Stimulated activated CD4-positive, alpha-beta T cell treated with anti-CD3 and anti-CD28 coated beads, Interleukin-2, amount 100 ng/mL, for 48 hours (primary cell): ENCODE measurements at places on chromosomes 1 and 21.

DNA sequence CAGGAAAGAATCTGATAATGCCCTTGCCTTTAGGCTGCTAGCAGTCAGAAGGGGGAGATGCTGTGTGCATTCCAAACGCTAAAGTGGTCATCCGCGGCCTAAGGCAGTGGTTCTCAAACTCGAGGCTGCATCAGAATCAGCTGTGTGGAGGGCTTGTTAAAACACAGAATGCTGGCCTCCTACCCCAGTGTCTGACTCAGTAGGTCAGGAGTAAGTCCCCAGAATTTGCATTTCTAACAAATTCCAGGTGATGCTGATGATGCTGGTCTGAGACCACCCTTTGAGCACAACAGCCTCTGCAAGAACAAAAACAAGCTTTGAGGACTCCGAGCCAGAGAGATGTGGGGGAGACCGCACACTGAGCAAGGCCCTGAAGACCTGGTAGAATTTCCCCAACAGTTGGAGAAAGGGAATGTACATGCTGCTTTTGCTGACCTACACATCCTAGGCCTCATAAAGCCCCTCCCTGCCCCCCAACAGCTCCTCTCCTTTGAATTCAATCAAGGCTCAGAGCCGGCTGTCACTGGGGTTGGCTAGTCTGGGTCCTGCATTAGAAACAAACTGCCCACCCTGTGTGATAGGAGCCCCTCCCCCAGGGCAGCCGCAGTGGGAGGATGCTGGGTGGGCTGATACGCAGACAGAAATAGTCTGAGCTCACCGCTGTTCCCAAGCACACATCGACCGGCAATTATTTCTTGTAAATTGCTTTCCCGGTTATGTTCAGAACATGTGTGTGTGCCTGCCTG is 27.1 kb downstream of the SHISAL2A start:
- no peak for DNase-seq

DNA sequence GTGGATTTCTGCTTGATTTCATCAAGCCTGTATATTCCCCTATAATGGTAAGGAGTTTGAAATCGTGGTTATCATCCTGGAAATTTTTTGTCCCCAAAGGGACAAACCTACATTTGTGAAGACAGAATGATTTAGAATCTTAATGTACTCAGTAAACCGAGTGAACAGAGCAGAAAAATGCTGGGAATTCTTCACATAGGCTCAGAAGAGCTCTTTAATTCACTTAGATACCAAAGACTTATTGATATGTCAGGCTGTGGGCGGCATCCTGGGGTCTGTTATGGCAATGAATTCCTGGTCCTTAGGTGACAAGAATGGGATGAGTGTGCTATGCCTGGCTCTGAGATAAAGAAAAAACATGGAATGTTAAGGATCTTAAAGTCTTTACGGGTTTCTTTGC is 74.9 kb downstream of the ROR1 start:
- DNase-seq = no peak

GRCh38 chr1:44905276-44905675 is 62.2 kb upstream of the PTCH2 start:
- DNase-seq = no peak

DNA sequence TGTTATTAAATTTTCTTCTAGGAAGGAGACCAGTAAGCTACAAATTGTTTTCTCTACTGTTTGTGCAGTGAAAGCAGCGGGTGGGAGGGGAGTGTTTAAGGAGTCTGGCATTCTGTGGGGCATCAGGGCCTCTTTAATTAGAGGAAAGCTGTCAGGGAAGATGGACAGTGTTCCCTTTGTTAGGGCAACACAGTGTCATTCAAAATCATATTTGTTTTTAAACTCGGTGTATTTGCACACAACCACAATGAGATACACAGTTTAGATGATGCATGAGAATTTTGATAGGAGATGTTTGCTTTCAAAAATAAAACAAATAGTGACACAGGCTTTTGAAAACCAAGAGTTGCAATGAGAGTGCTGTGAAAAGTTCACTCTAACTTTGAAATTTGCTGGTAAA is 15.1 kb upstream of the ST6GALNAC3 start:
- DNase-seq = no peak

DNA sequence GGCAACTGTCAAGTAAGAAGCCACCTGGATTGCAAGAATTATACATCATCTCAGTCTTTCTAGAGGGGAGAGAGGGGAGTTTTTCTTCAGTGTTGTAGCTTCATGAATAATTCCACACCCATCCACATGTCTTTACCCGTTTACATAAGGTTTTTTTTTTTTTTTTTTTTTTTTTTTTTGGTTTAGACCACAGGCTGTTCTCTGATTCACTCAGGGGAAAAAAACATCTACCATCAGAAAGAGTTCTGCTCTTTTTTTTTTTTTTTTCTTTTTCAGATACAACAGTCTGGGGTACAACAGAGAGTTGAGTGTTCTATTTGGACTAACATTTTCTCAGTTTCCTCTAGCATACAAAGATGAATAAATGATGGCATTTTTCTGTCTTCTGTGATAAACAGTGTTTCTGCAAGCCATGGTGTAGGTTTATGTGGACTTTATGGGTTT is 4.9 kb upstream of the KIF14 start:
- DNase-seq = no peak

GRCh38 chr1:219441884-219442283 is 171.0 kb downstream of the ZC3H11B start:
- DNase-seq = no peak

- no peak for DNase-seq
These were observed 52.9 kb upstream of the SIM2 start for GRCh38 chr21:36646011-36646410.

DNA sequence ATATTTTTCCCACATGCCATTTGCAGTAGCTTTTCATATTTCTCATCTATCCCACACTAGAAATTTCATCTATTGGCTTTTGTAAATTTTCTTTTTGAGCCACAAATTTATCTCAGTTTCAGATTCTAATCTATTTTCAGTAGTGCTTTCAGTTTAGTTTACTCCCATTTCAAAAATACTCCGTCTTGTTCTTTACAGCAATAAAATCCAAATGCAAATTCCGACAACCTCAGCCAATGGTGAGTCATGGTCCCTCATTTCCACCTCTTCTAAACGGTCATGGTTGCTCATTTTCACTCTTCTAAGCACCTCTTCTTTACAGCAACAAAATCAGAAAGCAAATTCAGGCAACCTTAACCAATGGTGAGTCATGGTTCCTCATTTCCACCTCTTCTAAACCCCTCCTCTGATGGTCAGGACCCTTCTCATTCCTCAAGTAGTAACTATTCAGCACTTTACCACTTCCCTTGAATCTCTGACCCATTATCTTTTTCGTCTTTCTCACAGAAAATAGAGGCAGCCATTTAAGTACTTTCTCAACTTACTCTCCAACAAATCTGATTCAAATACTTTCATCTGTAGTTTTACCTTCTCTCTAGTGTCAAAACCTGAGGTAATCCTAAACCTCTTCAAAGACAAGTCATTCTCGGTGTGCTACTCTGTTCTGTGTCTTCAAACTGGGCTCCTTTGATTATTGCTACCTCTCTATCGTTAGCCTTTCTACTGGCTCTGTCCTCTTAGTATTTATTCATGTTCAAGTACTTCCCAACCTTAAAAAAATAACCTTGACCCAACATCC is 34.4 kb downstream of the C21orf91 start:
- no peak for DNase-seq

- DNase-seq = no peak
These were observed 5.8 kb upstream of the MAGOH start for GRCh38 chr1:53244141-53244540.

- no peak for DNase-seq
These were observed 112.9 kb downstream of the CDC7 start for GRCh38 chr1:91613595-91613994.

DNA sequence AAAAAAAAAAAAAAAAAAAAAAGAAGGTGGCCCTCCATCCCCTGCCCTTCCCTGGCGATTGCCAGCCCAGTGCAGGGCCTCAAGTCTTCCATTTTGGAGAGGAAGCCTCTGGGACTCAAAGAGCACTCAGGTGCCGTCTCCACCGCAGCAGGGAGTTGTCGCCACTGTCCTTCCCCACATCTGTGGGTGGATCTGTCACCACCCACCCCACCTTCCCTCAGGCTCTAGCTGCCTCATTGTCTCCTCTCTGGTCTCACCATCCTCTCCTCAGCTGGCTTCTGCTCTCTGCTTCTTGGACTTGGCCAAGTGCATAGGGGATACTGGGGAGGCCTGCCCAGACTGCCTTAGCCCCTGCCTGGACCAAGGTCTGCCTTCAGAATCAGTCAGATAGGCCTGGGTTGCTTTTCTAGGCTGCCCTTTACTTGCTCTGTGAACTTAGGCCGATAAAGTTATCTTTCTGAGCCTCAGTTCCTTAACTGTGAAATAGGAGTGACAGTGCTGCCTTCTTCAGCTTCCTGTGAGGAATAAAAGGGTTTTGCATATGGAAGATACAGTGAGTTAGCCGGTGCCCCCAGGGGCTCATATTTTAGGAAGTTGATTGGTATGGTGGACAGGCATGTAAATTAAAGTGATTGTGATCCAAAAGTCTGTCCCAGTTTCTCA is 15.8 kb downstream of the RCC1 start:
- no peak for DNase-seq

GRCh38 chr21:45412909-45413611 is 8.1 kb downstream of the COL18A1 start:
- no peak for DNase-seq

- DNase-seq = no peak
These were observed 360.7 kb upstream of the CAMK1G start for GRCh38 chr1:209222826-209223225.

DNA sequence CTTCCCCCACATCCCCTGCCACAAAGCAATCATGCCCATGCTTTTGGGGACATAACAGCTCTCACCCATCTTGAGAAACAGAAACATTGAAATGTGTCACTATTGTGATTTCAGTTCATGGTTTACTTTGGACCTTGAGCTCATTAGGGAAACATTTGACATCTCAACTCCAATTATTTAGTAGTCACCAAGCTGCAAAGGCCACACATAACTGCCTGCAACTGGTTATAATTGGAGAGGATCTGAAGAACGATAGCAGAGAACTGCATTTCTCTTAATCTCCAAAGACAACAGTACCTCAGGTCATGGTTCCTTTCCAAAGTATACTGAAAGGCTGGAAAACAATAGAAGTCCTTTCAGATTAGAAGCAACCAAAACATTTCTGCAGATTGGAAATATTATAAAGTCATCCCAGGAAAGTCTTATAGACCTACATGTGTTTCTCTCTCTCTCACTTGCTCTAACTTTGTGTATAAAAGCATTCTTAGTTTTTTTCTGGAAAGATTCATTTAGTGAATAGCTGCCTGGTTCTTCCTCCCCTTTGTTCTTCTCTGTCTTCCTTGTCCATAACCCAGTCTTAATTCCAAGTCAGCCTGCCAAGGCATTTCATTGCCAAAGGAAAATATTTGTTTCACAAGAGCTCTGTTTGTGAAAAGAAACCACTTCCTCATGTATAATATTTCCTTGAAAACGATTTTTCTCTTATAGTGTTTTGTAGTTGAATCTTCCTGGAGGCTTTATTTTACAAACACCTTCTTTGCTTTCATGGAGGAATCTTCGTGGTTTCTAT is 426.8 kb downstream of the ADGRL2 start:
- DNase-seq = no peak

DNA sequence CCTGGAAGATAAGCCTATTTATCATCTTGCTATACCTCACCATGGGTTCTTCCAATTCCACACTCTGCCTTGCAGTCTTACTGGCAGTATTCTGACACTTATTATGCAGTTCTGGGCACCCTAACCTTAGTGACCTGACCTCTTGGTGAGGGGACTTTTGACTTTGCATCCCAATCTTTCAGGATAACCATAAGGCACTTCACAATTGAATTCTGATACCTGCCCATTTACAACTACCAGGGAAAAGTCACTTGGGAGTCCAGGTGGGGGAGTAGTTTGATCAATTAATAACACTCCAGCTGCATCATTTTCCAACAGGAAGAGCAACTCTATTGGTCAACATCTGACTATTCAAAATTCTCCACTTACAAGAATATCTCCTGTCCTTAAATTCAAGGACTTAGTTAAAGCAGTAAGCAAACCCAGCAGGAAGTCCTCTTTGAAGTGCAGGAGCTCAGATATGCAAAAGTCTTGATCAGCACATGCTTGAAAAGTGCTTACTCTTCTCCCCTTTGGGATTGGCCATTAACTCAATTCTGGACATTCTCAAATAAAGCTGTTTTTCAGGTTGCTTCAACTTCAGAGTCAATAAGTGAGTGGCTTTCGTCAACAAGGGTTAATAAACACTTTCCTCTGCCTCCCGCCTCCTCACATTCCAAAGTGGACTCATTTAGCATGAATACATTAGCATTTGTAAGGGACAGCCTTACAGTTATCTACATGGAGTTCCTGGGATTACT is 177.4 kb upstream of the NRIP1 start:
- no peak for DNase-seq

- no peak for DNase-seq
These were observed 6.1 kb downstream of the NCF2 start for GRCh38 chr1:183584147-183584546.

DNA sequence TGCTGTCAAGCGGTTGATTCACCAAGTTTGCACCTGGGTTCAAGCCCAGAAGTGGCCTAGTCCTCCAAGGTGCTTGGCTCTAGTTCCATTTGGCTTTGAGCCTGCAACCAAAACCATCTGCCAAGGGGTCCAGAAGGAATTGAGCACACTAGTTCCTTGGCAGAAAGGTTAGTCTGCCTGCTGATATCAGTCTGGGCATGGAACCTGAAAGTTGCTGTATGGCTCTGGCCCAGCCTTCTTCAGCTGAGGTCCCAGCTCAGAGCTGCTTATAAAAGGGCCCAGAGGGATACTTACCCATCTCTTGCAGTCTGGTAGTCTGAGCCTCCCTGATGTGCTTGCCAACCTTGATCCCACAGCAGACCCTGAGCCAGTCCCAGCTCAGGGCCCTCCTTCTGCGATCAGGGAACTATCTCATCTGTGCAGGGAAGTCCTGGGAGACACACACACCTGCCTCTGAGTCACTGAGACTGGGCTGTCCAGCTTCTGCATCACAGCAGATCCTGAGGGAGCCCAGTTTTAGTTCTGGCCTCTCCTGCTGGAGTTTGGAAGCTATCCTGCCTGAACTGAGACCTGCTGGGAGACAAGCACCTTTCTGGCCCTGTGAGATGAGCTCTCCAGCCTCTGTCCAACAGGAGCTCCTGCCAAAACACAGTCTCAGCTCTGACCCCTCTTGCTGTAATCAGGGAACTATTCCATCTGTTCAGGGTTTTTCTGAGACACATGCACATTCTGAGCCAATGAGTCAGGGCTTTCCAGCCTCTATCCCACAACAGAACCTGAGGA is 75.8 kb downstream of the CTH start:
- no peak for DNase-seq

- DNase-seq = no peak
These were observed 40.3 kb downstream of the FH start for GRCh38 chr1:241479294-241479693.

DNA sequence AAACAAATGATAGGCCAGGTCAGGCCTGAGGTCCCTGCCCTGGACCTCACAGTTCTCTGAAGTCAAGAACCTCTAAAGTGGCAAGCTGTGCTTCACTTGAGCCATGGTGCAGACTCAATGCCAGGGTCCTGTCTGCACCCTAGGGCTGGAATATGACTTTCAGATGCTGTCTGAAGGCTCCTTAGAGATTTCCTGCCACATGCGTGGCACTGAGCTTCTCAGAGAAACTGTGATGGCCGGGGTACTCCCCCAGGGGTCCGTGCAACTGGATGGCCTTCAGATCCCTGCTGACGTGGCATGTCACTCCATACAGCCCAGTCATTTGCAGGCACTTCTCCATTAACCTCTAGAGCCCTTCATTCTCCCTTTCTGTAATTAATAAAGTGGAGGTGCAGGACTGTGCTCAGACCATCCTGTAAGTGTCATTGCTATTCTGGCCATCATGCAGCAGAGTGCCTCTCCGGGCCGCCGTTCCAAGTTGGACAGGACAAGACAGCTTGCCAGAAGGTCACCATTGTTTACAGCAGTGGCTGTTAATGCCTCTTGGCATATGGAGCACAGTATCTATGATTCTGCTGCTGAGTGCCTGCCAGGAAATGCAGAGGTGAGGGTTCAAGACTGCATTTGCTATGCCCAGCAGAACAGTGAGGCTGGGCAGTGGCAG is 205.1 kb upstream of the COA6 start:
- no peak for DNase-seq
